ENCODE measurements at places on chromosomes 16 and 17. TPM values are rescaled to one million over a fixed set of nuclear protein-coding genes. Genes with fewer than 3 reads are reported as not detected.

Gene CHST6
- not detected for total RNA-seq

Gene STH
- total RNA-seq, result not detected

Gene RNF112
- total RNA-seq, result 0.71 TPM

Gene ST6GALNAC2
- total RNA-seq, result not detected

Gene JUP
- total RNA-seq, result 0.39 TPM

Gene WNT3
- total RNA-seq, result 0.16 TPM

Gene C1QBP
- 234 TPM for total RNA-seq

Gene LGALS9C
- not detected for total RNA-seq

Gene FBXO39
- 0.37 TPM for total RNA-seq

Gene MEOX1
- total RNA-seq, result 0.11 TPM

Gene SHBG
- total RNA-seq, result 0.50 TPM

Gene KRT34
- not detected for total RNA-seq

Gene LITAFD
- total RNA-seq, result not detected

Gene SP6
- 0.23 TPM for total RNA-seq

Gene PLLP
- 0.43 TPM for total RNA-seq

Gene CRISPLD2
- 0.08 TPM for total RNA-seq

Gene ARL5C
- not detected for total RNA-seq

Gene KRT31
- total RNA-seq, result not detected

Gene HP
- total RNA-seq, result not detected

Gene PRR35
- not detected for total RNA-seq

Gene SRL
- total RNA-seq, result not detected

Gene ITGAE
- total RNA-seq, result 48.0 TPM

Gene RHBDF1
- 0.23 TPM for total RNA-seq

Gene CNGB1
- 0.51 TPM for total RNA-seq

Gene ZNF205
- total RNA-seq, result 0.18 TPM

Gene PFN1
- total RNA-seq, result 1,929 TPM

Gene KRTAP1-5
- total RNA-seq, result not detected

Gene GPRC5B
- 0.37 TPM for total RNA-seq

Gene CA7
- total RNA-seq, result not detected

Gene OR1E2
- total RNA-seq, result not detected

Gene ORC6
- total RNA-seq, result 64.0 TPM

Gene ASPHD1
- 3.8 TPM for total RNA-seq

Gene MMP28
- total RNA-seq, result 0.74 TPM

Gene ERCC4
- total RNA-seq, result 13.1 TPM

Gene CCL13
- total RNA-seq, result not detected

Gene KRT12
- total RNA-seq, result not detected

Gene GP1BA
- total RNA-seq, result not detected

Gene KRTAP16-1
- not detected for total RNA-seq

Gene TPSAB1
- total RNA-seq, result 0.64 TPM

Measured in activated naive CD4-positive, alpha-beta T cell treated with anti-CD3 and anti-CD28 coated beads, Interleukin-2, amount 50 U/mL, for 72 hours (primary cell).